ENCODE measurements at places on chromosomes 1 and 21. TPM values are rescaled to one million over a fixed set of nuclear protein-coding genes. Genes with fewer than 3 reads are reported as not detected.

Gene ERG
- not detected for total RNA-seq

Gene FLG
- total RNA-seq = 0.01 TPM

Gene OR2M3
- not detected for total RNA-seq

Gene LAMC2
- total RNA-seq = 24.4 TPM

Gene RGS13
- not detected for total RNA-seq

Gene GPR25
- not detected for total RNA-seq

Gene CRYZL1
- 14.7 TPM for total RNA-seq

Gene S100A10
- 2,395 TPM for total RNA-seq

Gene CLCA2
- not detected for total RNA-seq

Gene DCAF6
- total RNA-seq = 24.6 TPM

Gene HEYL
- 3.1 TPM for total RNA-seq

Gene RPTN
- not detected for total RNA-seq

Gene WNT2B
- 0.14 TPM for total RNA-seq

Gene TGFB2
- 14.8 TPM for total RNA-seq

Gene OR14A2
- not detected for total RNA-seq

Gene TRPM2
- total RNA-seq = 8.1 TPM

Gene CCDC27
- not detected for total RNA-seq

Gene CYYR1
- total RNA-seq = not detected

Gene C8A
- total RNA-seq = not detected

Gene LAMB3
- 16.9 TPM for total RNA-seq

Gene ZMYND12
- total RNA-seq = 0.41 TPM

Gene TSSK3
- total RNA-seq = not detected
